ENCODE measurements at places on chromosomes 16 and 17.

DNA sequence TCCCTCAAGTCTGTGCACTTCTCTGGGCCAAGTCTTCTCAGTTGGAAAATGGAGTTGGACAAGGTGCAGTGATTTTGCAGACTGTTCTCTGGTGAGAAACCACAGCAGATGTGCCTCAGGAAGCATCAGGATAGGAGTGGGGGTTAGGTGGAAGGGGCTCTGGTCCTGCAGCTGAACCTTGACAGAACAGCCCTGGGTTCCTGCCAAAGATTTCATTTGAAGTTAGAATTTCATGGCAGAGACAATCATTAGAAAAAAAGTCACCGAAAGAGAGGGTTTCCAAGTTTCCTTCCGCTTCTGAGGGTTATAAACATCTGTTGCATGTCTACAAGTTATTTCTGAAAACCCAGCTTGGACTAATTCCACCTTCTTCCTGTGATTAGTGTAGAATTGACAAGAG is 80.4 kb upstream of the IRX3 start:
- no peak for DNase-seq

GRCh38 chr17:42272162-42272907 is 3.9 kb downstream of the STAT5B start:
- no peak for DNase-seq

DNA sequence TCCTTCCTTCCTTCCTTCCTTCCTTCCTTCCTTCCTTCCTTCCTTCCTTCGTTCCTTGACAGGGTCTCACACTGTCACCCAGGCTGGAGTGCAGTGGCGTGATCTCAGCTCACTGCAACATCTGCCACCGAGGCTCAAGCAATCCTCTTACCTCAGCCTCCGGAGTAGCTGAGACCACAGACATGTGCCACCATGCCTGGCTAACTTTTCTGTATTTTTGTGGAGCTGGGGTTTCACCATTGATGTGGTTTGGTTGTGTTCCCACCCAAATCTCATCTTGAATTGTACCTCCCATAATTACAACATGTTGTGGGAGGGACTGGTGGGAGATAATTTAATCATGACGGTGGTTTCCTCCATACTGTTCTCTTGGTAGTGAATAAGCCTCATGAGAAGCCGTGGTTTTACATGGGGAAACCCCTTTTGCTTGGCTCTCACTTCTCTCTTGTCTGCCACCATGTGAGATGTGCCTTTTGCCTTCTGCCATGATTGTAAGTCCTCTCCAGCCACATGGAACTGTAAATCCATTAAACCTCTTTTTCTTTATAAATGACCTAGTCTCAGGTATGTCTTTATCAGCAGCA is 90.3 kb upstream of the MPHOSPH6 start:
- no peak for DNase-seq

GRCh38 chr17:27968206-27968732 is 74.2 kb upstream of the NLK start:
- no peak for DNase-seq

- DNase-seq, result no peak
Measured at GRCh38 chr16:88333848-88334777, 48.6 kb upstream of the ZNF469 start.

DNA sequence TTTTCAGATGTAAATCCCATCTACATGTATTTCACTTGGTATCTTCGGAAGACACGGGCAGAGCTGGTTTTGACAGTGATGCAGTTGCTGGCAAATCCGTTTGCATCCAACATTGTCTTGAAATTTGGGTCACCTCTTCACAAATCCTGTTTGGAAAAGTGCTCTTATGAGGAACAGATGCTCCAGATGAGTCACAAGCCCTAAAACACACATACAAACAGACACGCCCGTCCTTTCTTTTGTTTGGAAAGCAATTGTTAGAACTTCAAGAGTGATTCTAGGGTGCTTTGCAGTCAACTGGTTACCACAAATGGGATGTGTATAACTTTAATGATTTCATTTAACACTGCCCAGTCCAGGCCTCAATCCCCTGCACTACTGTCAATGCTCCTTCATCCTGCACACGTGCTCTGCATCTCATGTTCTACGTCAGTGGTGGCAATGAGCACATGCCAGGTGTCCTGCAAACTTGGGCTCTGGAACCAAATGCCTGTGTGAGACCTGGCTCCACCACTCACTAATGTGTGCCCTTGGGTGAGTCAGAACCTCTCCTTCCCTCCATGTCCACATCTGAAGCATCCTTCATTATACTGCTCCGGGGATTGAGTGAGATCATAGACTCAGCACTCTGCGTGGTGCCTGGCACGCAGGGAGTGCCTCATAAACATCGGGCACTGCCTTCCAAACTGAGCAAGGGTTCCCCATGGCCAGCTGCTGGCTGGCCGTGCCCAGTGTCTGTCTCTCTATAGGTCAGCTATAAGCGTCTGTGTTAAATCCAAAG is 19.3 kb upstream of the FOXF1 start:
- no peak for DNase-seq

DNA sequence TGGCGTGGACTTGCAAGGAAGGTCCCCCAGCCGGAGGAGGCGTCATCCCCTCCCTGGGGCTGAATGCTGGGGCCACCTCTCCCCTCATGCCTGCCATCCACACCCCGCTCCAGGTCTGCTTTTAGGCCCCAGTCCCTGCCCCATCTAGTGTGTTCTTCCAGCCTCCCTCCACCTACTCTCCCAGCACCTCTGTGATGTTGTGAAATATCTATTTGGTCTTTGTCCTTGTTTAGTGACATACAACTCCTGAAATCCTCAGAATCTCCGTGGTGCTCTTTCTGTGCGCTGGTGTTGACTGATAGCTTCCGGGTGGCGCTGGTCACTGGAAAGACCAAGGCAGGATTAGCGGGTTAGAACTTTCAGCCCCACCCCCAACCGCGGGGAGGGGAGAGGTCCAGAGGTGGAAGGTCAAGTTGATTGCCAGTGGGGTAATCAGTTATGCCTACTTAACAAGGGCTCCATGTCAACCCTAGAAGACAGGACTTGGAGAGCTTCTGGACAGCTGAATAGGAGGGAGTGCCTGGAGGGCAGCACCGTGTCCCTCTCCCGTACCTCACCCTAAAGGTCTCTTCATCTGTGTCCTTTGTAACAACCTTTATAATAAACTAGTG is 10.1 kb downstream of the TBC1D24 start:
- DNase-seq, result no peak

- DNase-seq, result no peak
Measured at GRCh38 chr17:66637491-66637890, 197.4 kb upstream of the CACNG5 start.

DNA sequence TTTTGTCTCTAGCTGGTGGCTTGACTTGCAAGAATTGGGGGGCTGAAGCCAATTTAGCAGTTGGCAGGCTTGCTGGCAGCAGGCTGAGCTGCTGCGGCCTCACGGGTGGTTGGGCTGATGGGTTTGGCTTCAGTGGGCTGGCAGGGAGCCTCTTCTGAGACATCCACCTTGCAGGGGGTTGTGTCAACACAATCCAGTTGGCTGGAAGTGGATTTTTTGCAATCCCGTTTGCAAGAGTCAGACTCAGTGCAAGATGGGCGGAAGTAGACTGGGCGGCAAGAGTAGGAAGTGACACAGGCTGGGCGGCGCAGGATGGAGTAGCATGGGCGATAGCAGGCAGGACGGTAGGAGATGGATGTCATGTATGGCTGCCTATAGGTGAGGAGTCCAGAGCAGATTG is 1.5 kb downstream of the KRTAP16-1 start:
- peak; percentile 52 for DNase-seq

DNA sequence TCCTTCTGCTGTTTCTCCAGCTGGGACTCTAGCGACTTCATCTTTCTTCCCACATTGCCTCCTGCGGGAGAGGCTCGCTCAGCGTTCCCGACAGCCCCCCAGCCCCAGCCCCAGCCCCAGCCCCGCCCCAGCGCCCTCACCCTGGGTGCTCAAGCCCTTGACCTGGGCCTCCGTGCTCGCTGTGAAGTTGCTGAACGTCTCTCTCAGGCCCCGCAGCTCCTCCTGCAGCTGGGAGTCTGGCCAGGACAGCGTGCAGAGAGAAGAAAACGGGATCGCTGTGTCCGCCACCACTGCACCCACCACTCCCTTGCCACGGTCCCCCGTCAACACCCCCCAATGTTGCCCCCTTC is 2.4 kb downstream of the ASGR1 start:
- DNase-seq, result no peak

DNA sequence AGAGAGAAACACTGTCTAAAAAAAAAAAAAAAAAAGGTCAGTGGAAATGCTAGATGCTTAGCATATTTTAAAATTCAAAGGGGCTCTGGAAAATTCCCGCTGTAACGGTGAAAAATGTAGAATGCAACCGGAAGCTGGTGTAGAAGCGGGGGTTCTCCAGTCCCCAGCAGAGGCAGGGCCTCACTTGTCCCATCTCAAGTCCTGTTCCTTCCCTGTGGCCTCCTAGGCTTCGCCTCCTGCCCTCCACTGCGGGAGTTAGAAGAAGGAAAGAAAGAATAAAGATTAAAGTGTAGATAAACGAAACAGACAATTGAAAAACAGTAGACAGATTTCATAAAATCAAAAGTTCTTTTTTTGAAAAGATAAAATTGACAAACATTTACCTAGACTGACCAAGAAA is 14.8 kb upstream of the ZNF287 start:
- no peak for DNase-seq

GRCh38 chr16:87674419-87674818 is 72.1 kb downstream of the JPH3 start:
- no peak for DNase-seq

GRCh38 chr17:40545660-40546059 is 19.6 kb downstream of the CCR7 start:
- no peak for DNase-seq

GRCh38 chr17:4566785-4567184 is 6.4 kb upstream of the GGT6 start:
- no peak for DNase-seq

- DNase-seq, result no peak
Measured at GRCh38 chr16:47872225-47872624, 283.6 kb downstream of the ABCC12 start.

All from AG09309 (cell line).